Stimulated activated naive B cell treated with anti-CD40 and anti-IgM and Interleukin-4, amounts not matched to agents 10 μg/mL and 1 μg/mL and 100 μg/mL, for 72 hours (primary cell): ENCODE measurements at places on chromosomes 1 and 21.

- no peak for DNase-seq
Observed at GRCh38 chr1:159535907-159536306, at the start of gene OR10J5. OR10J5 (minus strand) TSS chr1:159536007; CDS start chr1:159536007, 0 bp downstream.

DNA sequence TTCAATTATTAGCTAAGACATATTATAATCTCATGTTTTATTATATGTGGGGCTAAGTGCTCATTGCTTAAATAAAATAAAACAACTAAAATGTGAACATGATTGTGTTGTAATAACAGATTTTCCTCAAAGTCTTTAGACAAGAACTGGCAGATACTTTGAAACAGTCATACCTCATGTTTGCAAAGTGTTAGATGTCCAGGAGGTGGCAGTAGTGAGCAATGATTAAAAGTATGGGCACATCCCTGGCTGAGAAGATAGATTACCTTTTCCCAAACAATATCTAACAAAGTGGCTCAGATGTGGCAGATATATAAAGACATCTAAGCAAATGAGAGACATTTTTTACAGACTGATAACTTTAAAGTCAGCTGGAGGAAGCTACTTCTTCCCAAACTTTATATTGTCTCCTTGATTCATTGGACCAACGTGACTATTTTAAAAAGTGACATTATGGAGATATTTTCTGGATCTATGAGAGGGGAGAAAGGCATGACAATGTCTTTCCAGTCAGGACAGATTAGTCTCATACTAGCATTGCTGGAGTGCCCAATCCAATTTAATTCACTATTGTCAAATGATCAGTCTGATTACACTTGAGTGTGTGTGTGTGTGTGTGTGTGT lies 269.8 kb downstream of the S1PR1 start:
- peak; percentile 7 for DNase-seq

DNA sequence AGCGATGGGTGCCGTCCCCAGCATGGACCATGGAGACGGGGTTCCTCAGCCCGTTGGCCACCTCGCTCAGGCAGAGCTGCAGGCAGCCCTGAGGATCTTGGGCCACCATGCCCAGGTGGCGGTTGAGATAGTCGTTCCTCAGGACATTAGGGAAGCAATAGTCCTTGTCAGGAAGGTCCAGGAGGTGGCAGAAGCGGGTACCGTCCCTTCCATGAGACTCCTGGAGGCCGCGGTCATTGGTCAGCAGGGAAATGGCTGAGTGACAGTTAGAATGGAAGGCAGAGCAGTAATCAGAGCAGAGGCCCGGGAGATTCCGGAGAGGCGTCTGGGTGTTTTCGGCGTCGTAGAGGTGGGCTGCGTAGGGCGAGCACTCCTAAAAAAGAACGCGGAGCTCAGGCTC lies 4.1 kb downstream of the HHIPL2 start:
- DNase-seq: no peak

GRCh38 chr1:211332830-211333229 lies 6.2 kb downstream of the TRAF5 start:
- no peak for DNase-seq

GRCh38 chr1:84803604-84804003 lies 89.4 kb downstream of the LPAR3 start:
- no peak for DNase-seq

GRCh38 chr1:29253180-29253579 lies 16.9 kb downstream of the PTPRU start:
- DNase-seq: no peak

DNA sequence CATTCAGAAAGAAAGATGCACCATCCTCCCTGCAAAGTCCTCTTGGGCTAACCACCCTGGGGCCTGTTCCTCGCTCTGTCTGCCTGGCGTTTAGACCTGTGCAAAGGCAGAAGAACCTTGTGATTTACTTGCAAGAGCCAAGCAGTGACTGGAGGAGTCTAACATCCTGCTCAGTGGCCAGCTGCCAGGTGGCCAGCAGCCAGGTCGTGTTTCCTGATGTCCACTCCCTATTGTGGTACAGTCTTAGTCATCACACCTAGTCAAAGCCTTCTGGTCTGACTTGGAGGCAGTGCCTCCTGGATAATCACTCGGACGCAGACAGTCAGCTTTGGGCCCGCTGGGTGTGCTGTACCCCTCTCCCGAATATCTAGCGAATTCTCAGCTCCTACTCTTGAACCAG lies 118.1 kb downstream of the PGBD5 start:
- no peak for DNase-seq

GRCh38 chr1:155729031-155729898 lies 40.4 kb downstream of the DAP3 start:
- DNase-seq: no peak

DNA sequence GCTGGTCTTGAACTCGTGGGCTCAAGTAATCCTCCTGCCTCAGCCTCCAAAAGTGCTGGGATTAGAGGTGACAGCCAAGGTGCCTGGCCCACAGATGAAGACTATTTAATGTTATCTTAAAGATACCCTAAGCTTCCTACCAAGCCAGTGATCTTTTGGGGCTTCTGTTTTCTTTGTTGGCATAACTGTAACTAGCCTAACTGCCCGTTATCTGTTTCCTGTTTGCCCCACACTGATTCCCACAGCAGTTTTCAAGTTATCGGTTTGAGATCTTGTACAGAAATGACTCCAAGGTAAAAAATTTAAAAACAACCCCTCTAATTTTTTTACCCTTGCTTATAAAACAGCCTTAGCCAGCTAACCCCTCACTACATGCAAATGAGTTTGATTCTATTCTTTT lies 12.4 kb downstream of the SELL start:
- DNase-seq: no peak

DNA sequence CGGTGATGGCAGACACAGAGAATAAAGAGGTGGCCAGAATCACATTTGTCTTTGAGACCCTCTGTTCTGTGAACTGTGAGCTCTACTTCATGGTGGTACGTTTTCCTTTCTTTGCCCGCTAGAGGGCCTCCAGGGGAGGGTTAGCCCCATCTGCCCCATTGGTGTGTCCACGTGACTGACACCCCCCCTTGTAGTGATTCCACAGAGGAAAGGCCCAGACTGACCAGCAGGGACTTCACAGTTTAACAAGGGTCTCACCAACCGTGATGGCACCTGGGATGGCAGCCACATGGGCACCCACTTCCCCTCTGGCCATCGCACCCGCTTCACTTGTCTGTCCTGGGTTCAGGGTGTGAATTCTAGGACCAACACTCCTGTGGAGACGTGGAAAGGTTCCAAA lies 22.3 kb upstream of the SARS1 start:
- no peak for DNase-seq

DNA sequence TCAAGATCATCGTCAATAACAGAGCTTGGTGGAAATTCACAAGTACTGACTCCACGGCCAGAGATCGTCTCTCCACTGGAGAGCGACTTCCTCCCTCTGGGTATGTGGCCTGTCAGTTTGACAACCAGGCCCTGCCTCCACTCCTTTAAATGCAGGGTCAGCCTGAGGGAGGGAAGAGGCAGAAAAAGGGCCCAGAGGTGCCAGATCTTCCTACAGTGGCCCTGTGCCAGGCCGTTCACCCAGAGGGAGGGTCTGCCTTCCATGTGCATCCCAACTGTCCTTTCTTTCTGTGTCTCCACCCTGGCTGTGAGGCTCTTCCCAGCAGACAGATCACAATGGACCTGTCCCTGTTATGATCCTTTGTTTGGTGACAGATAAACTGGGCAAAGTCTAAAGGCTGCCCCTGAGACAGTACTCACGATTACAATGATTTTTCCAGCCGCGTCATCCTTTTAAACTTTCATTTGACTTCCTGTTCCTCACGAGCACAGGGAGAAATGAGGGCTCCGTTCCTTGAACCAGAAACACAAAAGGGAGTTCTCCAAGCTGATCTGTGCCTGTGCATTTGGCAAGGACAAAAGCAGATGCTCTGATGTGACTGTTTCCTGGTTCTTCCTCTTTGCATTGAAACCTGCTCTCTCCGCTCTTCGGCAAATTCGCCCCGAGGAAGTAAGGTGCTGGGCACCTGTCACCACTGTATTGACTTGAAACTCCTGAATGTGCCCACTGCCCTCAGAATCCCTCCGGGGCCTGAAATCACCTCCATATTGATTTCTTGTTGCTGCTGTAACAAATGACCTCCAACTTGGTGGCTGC lies 126.7 kb downstream of the PGBD5 start:
- DNase-seq: no peak

DNA sequence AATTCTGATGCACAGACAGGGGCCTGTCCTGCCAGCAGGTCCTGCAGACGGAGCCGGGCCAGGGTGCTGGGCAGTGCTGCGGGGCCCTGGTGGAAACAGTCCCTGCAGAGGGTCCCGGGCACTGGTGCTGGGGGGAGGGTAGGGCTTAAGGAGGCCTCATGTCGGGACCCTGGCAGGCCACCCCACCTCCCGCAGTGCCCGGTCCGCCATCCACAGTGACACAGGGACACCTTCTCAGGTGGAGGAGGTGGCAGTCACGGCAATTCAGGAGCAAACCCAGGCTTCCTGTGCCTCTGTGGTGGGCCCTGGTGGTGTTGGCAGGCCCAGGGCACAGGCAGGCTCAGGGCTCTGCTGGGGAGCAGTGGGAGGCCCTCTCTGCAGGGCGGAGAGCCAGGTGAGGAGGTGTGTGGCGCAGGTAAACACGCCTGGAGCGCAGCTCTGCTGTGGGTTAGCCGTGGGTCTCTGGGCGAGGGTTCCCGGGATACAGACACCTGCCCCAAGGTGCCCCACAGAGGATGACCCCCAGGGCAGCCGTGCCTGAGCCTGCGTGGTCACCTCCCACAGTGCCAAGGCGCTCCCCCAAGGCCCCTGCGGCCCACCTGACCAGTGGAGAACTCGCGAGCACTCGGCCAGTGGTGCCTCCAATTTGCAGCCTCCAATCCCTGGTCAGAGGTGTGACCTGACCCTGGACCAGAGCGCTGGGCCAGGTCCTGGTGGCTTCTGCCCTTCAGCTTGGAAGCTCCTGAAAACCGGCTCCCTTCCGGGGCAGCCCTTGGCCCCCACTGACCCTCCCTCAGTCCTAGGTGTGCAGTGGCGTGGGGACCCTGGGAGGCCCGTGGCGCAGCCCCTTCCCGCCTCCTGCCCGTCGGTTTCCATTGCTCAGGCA lies 19.2 kb downstream of the COL18A1 start:
- DNase-seq: no peak

DNA sequence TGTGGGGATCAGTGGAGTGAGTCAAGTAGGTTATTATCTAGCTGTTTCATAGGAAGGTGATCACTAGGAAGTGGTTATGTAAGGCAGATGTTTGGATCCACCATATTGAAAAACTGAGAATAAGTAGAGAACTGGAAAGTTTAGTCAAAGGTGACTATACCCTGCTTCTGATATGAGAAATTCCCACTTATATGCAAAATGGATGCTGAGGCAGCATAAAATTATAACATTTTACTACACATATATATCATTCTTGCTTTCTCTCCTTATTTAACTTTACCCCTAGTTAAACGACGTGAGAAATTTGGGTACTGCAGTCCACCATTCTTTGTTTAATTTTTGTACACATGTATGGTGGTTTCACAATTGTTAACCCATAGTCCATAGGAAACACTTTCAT lies 142.4 kb downstream of the ADGRL4 start:
- no peak for DNase-seq

GRCh38 chr1:228362141-228362883 lies 44.3 kb downstream of the TRIM11 start:
- no peak for DNase-seq

- no peak for DNase-seq
Observed at GRCh38 chr1:225454733-225455132, 26.9 kb upstream of the LBR start.

- DNase-seq: no peak
Observed at GRCh38 chr1:236507022-236507700, 16.6 kb upstream of the LGALS8 start.

DNA sequence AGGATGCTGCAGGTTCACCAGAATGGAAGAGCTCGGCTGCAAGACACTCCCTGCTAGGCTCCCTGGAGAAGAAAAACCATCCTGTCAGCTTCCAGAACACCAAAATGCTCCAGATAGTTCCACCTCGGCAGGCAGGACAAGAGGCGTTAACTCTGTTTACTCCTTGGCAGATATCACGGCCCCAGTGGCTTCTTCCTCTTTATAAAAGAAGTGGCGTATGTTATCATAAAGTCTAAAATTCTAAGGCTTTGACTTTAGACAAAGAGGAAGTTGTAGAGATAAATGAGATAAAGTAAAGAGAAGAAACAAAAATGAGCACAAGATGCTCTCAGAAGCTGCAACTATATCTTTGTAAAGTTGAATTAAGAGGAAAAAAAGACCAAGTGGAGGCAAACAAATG lies 24.3 kb upstream of the MTF1 start:
- no peak for DNase-seq

GRCh38 chr1:36448530-36449056 lies 1.7 kb downstream of the OSCP1 start:
- no peak for DNase-seq

- no peak for DNase-seq
Observed at GRCh38 chr21:29193901-29194300, 63.5 kb downstream of the MAP3K7CL start.

DNA sequence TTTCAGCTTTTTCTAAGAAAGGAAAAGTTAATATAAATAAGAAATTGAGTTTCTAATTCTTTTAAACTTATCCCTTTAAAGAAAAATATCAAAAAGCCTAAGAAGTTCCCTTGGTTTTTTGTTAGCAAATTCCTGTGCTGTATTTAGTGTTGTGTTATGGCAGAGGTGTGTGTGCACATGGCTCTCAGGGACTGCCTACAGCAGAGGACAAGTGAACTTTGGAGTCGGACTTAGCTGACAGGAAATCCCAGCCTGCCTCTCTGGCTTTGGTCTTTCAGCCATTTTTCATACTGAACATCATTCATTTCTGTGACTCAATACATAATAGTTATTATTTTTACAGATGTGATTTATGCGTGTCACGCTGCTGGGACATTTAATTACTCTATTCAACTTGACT lies 149.6 kb downstream of the FMN2 start:
- no peak for DNase-seq

- DNase-seq: no peak
Observed at GRCh38 chr1:82565146-82565545, 764.4 kb downstream of the ADGRL2 start.

DNA sequence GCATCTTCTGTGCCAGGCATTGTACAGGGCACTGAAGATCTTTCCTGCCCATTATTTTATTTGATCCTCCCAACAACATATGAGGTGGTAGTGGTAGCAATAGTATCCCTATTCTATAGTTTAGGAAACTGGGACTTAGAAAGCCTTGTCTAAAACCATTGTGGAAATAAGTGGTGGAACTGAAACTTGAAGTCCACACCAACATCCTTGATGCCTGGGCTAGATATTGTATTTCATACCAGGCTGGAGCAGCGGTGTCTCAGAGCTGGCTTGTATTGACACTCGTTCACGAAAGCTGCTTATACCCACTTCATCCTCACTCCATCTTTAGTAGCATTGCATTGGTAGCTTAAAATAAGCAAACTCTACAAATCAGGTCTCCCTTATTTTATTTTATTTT lies 9.7 kb upstream of the CTSS start:
- no peak for DNase-seq
